ENCODE measurements at places on chromosomes 2 and 18.

DNA sequence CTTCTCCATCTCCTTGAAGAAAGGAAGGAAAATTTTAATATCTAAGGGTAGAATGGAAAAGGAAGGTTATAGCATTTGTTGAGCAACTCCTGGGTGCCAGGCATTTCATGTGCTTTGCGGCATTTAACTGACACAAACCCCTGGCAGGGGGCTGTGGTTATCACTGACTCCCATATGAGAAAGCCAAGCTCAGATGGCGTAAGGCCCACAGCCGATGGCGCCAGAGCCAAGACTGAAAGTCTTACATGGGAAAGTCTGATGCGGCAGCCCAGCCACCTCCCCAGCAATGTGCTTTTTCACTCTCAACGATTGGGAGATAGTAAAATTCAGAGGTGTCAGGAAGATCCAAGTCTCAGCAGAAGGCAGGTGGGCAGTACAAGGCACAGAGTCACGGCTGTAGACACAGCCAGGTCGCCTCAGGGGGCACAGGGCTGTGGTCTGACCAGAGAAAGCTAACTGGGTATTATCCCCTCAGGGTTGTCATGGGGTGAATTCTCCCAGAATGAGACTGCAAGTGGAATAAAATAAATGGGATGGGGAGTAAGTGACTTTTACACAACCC is 324.2 kb upstream of the NCKAP5 start:
- no peak for DNase-seq

GRCh38 chr2:47002480-47003381 is 87.1 kb upstream of the MCFD2 start:
- no peak for DNase-seq

GRCh38 chr2:151907286-151908203 is 79.3 kb upstream of the ARL5A start:
- DNase-seq: no peak

GRCh38 chr2:201953396-201953795 is 80.3 kb upstream of the FZD7 start:
- DNase-seq: no peak

GRCh38 chr2:179068991-179069643 is 19.2 kb upstream of the CCDC141 start:
- DNase-seq: no peak

DNA sequence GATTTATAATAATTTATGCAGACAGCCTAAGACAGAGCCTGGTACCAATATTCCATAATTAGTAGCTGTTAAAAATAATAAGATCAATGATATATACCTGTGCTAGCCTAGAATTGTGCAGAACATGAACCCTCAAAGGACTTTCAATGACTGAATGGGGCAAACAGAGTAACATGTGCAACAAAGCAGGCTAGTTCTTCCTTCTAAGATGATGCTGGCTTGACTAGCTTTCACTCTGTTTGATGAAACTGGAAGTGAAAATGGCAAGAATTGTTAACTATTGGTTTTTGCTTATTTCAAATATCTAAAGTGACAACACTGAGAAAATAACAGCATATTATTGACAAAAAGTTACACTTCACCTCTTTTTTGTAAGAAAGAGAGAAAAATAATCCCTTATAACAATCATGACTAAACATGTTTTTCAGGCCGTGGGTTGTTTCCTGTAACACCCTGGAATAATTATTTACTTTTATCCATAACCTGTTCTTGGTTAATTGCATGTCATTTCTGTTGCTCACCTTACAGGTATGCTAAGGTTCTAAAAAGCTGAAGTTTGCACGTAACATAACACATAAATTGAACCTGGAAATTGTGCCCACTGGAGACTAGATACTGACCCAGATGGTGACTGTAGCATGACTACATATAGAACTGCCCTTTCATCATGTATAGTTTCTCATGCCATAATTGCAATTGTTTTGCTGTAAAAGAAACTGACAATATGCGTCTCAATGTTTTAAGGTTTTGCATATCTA is 108.7 kb downstream of the C18orf54 start:
- DNase-seq: no peak

DNA sequence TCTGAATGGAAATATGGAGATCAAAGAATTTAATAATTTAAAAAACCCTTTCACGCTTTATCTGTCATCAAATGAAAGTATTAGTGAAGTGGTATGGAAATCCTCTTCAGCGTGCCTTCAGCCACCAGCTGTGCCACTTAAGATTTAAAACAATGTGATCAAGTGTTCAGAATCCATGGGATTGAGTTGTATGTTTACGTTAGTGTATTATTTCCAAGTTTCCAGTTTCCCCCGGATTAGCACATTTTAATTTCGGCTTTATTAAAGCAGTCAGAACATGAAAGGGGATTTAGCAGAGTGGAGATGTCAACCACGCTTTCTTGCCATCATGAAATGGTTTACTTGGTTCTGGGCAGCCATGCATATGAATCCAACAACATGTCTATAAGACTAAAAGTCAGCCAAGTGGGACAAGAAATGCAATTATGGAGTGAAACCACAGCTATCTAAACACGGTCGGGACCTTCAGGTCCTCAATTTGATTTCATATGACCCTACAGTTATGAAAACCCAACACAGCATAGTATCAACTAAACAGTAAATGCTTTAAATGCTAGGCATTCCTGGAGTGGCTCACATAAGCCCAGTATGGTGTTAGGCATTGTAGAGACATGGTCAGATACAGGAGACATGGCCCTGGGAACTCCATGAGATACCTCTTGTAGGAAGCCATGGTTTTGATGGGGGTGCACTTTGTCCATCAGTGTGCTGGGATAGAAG is 224.9 kb upstream of the EPAS1 start:
- no peak for DNase-seq

GRCh38 chr2:29789911-29790485 is 131.4 kb downstream of the ALK start:
- no peak for DNase-seq

DNA sequence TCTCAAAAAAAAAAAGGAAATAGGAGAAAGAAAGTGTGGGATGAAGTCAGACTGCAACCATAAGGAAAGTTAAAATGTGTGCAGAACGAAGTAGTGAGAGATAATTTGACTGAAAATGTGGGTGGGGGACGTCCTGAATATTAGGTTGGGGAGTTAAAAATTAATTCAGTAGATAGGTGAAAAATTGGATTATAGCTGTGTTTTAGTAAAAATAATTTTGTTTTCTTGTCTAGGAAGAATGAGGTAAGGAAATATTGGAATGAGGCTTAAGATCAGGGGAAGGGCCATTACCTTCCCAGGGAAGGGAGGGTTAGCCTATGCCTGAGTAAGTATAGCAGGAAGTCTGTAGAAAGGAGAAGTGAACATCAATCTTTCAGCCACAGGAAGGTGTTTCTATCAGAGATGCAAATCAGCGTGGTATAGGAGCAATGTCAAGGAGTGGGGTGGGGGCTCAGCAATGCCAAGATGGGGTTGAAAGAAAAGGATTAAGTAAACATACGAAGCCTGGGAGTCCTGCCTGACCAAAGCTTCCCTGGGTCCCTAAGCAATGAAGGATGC is 250.9 kb downstream of the PIEZO2 start:
- DNase-seq: no peak

DNA sequence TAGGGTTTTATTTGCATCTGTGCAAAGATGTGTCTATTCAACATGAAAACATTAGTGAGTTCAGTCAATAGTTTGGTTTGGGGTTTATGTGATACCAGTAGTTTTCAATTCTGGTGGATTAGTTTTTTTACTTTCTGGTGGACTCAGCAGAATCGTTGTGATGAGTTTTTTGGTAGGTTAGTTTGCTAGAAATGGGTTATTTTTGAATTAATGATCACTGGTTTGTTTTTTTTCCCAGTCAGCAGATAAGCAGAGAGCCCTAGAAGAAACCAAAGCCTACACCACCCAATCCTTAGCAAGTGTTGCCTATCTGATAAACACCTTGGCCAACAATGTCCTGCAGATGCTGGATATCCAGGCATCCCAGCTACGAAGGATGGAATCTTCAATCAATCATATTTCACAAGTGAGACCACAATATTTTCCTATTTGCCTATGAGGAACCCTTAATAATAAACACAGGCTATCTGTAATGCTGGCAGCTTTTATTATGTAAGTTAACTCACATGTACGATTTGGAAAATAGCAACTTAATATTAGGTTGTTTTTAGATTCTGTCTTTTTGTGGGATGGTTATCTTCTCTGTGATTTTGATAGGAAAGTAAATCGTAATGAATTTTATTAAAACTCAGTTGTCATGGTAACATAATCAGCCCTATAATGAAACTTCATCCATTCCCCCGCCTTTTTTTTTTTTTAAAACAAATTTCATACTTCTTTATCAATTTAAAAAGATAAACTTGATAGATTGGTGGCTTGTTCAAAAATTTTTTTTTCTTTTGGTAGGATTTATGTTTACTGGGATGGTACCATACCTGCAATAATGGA is 38.7 kb downstream of the ABI2 start:
- DNase-seq: no peak

GRCh38 chr18:28584731-28585130 is 407.8 kb upstream of the CDH2 start:
- DNase-seq: no peak

GRCh38 chr2:174074831-174075230 is 109.7 kb upstream of the SP3 start:
- no peak for DNase-seq

DNA sequence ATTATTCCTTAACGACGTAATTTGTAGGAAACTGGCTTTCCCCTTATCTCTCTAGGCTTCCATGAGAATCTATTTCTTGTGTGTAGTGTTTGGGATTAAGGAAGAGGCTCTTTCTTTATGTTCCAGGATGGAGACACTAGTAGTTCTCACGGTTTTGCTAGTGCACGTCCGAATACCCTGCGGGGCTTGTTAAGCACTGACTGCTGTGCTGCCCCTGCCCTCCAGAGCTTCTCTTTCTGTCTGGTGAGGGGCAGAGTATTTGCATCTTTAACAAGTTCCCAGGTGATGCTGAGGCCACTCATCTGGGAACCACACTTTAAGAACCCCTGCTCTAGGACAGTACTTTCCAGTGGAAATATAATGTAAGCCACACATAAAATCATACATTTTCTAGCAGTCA is 76.4 kb downstream of the SPATS2L start:
- no peak for DNase-seq

GRCh38 chr2:18325118-18325517 is 235.3 kb downstream of the RDH14 start:
- DNase-seq: no peak

DNA sequence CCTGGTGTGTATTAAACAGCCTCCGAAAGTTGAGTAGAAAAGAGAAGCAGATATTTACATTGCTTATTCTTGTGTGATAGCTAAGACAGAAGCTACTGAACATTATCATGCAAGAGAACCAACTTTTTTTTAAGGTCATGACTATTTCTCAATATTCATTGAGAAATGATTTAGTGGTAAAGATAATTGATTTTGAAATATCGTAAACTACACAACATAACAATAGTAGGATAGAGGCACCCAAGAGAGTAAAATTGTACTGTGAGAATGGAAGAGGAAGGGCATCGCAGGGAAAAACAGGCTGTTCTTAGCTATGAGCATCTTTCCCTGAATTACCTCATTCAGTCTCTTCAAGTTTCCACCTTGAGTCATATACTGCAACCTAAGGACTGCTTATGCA is 25.2 kb downstream of the HRH4 start:
- DNase-seq: no peak

GRCh38 chr18:33818145-33818544 is 240.1 kb downstream of the ASXL3 start:
- DNase-seq: no peak

DNA sequence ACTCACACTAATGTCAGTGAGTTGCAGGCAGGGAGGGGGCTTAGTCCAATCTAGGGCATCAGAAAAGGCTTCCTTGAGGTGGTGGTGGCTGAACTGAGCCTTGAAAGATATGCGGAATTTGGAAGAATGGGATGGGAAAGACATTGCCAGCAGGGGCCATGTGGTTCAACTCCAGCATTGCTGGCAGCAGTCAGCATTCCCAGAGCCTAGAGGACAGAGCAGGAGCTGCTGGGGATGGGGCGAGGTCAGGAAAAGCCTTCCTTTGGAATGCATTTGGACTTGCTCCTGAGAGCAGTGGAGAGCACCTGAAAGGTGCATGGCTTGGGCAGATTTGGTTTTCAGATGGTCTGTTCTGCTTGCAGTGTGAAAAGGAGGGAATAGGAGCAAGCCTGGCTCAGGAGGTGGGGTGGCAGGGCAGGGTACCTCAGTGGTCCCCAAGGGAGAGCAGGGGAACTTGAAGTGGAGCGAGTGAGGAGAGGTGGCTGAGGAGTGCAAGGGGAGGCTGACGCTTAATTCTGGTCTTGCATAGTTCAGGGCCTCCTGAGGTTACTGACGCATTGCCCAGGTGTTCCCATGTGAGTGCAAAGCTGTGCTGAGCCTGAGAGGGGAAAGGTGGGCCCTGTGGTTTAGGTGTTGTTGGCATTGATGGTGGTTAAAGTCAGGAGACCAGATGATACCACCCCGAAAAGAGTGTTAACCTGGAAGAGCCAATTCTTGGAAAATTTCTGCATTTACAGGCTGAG is 112.1 kb upstream of the MGAT5 start:
- no peak for DNase-seq

DNA sequence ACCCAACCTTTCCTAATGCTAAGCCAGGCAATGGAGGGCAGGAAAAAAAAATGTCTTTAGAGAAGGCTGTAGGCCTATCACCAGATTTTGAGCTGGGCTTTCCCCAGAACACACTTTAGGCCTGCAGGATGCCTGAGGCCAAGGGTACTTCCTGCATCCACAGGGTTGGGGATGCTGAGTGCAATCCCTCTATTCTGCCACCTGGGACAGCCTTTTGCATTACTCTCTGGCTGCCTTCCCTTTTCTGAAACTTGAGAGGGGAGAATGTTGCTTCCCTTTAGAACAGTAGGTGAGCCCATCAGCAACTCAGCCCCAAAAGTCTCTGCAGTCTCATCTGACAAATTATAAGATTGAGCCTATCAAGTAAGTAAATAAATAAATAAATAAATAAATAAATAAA is 195.2 kb downstream of the SLC8A1 start:
- no peak for DNase-seq

Measured in CD4-positive, alpha-beta T cell treated with Interleukin-2 at 100 ng/mL for 4 hours (primary cell).